ENCODE measurements at places on chromosomes 3 and 15.

GRCh38 chr3:39222939-39223338, 30.5 kb upstream of the XIRP1 start:
- no peak for DNase-seq

- DNase-seq, result no peak
Observed at GRCh38 chr3:134460965-134461364, 24.8 kb downstream of the ANAPC13 start.

GRCh38 chr3:7285505-7285904, 424.6 kb downstream of the GRM7 start:
- no peak for DNase-seq

DNA sequence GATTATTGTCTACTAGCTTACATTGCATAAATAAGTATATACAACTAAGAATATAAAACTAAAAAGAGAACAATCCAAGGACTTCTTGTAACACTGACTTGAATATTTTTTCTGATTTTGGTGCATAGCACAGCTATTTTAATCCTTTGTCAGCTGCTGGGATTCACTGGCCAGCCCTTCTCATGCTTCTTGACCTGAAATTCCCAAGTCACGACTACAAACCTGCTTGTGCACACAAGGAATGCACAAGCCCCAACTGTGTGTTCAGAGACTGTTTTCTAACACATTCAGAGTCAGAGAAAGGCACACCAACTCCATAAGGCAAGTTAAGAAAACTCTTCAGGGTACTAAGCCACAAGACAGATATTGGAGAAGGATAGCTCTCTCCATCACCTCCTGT, 80.9 kb downstream of the TNIK start:
- DNase-seq, result no peak

DNA sequence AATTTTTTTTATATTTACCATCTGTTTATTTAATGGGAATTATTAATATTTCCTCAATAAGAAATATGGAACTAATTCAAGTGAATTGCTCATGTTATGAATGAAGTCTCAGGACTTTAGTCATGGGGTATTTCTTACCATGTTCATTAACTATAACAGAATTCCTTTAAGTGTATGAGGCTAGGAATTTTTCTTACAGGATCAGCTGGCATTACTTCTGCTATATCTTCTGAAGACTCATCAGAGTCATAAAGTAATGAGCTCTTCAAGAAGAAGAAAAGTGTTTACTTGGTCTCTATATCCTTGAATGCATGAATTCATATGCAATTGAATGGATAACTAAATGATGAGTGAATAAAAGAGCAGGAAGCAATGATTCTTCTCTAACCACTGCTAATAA, 486.8 kb upstream of the THBS1 start:
- DNase-seq, result no peak

DNA sequence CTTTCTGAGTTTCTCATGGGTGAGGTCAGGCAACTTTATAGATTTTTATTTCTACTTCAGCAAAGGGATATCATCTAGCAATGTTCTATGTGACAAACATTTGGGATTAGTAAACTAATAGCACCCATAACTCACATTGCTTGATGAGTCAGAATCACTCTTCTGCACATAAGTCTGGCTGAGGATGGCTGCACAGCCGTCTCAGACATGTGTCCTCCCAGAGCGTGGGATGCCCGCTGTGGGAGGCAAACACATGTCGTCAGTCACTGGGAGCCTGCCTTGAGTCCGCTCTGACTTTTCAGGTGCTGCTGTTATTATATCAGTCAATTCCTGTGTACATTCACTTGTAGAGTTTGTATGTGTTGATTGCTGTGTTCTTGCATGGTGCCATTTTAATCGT, 230.7 kb upstream of the TRIM42 start:
- DNase-seq, result no peak

DNA sequence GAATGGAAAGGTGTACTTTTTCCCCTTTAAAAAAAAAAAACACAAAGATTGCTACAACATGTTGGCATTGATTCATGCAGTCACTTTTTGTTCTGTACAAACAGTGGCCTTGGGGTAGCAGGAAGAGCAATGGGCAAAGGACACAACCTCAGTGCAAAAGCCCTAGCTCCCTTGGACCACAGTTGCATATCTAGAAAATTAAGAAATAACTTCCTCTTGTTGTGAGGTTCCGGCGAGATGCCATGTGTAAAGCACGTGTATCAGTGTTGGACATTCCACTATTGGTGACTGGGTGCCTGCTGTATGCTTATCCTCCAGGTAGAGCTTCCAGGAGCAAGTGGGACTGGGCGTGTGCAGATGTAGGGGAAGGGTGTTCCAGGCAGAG, 164.5 kb downstream of the THSD4 start:
- no peak for DNase-seq

DNA sequence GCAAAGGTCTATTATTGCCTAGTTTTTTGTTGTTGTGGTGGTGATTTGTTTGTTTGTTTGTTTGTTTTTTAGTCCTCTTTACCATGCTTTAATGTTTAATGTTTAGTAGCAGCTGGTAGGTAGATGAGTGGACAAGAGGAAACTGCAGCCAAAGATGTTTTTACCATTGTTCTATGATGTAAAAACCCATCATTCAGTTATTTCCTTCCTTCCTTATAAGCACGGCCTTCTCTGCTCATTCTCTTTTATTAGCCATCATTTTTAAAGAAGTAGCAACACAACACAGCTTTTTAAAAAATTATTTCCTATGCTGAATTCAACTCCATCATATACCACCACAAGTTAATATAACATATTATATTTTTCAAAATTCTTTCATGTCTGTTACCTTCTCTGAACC, 58.5 kb upstream of the BOC start:
- no peak for DNase-seq

- no peak for DNase-seq
Observed at GRCh38 chr3:97871801-97872524, 50.2 kb downstream of the CRYBG3 start.

DNA sequence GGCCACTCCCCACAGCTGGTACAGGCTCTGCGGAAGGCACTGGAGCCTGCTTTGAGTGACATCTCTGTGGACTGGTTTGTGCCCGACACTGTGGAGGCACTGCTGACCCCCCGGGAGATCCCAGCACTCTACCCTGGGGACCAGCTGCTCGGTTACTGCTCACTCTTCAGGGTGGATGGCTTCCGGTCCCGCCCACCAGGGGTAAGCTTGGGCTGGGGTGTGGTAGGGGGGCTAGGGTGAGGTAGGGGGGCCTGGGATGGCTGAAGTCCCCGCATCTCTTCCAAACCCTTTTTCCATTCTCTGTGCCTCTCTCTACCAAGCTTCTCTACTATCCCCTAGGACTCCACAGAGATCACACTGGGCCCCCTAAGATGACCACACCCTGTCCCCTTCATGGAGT, 7.8 kb downstream of the VWA5B2 start:
- DNase-seq, result no peak

GRCh38 chr3:39038165-39038564, 13.6 kb downstream of the SCN11A start:
- DNase-seq, result no peak

- DNase-seq, result no peak
Observed at GRCh38 chr3:124347418-124347817, 355.5 kb upstream of the ROPN1 start.

GRCh38 chr15:68666120-68666811, 87.5 kb downstream of the CORO2B start:
- DNase-seq, result peak; percentile 86

- no peak for DNase-seq
Observed at GRCh38 chr3:14431917-14432834, 29.8 kb downstream of the SLC6A6 start.

GRCh38 chr3:14775563-14775962, 43.2 kb upstream of the FGD5 start:
- DNase-seq, result no peak

DNA sequence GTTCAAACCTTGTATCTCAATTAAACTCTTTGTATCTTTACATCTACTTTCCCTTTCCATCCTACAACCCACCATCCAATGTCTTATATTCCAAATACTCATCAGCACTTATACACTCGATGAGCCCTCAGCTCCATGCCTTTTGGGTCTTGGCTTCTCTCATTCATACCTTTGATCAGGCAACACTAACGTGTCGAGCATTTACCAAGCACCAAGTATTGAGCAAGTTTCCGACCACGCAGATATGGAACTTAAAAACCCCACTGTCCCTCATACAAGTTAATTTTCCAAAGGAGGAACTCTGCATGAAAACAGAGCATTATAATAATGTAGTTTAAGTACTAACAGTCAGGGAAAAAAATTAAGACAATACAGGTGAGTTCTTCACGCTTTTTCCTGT, 102.8 kb downstream of the IL1RAP start:
- no peak for DNase-seq

- no peak for DNase-seq
Observed at GRCh38 chr3:196111939-196112386, 30.1 kb upstream of the TFRC start.

DNA sequence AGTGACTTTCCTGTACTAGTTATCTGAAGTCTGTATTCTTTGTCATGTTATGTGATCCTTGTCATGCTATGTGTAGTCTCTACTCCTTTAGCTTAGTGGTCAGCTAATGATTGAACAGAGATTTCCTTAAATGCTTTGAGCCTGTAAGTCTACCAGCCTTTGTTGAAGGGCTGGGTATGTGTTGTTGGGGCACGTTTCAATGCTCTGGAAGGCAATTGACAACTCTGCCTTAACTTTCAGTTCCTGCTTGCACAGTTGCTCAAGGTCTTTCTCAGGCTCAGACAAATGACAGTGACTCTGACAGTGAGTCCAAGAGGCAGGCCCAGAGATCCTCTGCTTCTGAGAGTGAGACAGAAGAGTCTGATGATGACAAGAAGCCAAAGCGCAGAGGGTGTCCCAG, 89.3 kb downstream of the CHD2 start:
- no peak for DNase-seq

DNA sequence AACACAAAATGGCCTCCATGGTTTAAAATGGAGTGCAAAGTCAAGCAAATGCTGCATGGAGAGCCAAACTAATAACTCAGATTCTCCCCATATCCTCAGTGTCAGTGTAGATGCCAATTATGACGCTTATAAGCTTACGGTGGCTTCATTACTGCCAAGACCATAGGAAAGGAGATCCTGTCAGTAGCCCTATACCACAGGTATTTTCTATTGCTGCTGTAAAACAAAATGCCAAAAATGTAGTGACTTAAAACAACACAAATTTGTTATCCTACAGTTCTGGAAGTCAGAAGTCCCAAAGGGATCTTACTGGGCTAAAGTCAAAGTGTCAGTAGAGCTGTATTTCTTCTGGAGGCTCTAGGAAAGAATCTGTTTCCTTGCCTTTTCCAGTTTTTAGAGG, 149.8 kb upstream of the GBE1 start:
- no peak for DNase-seq

GRCh38 chr3:194673761-194674160, 1.8 kb upstream of the LSG1 start:
- no peak for DNase-seq

DNA sequence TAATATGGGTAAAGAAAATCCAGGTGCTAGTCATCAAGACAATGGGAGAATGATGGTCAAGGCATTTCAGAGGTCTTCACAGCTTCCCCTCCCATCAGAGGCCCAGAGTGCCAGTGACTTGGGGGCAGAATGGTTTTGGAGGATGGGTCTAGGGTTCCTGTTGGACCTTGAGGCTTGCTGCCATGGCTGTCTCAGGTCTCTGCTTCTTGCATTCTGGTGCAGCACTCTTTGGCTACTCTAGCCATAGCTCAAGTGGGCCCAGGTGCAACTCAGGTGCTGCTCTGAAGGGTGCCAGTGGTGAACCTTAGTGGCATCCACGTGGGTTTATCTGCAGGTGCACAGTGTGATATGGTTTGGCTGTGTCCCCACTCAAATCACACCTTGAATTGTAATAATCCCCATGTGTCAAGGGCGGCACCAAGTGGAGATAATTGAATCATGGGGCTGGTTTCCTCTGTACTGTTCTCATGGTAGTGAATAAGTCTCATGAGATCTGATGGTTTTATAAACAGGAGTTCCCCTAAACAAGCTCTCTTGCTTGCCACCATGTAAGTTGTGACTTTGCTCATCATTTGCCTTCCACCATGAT, 48.5 kb upstream of the PEX5L start:
- peak; percentile 13 for DNase-seq

DNA sequence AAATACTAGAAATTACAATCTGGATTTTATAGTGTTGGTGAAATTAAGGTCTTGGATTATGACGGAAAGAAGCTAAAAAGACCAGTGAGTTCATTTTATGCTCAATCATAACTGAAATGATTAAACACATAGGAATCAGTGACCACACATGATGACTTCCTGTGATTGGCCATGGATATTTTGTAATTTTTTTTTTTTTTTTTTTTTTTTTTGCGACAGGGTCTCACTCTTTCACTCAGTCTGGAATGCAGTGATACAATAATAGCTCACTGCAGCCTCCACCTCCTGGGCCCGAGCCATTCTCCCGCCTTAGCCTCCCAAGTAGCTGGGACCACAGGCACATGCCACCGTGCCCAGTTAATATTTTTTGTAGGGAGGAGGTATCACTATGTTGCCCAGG, 47.4 kb downstream of the PAQR5 start:
- DNase-seq, result no peak

DNA sequence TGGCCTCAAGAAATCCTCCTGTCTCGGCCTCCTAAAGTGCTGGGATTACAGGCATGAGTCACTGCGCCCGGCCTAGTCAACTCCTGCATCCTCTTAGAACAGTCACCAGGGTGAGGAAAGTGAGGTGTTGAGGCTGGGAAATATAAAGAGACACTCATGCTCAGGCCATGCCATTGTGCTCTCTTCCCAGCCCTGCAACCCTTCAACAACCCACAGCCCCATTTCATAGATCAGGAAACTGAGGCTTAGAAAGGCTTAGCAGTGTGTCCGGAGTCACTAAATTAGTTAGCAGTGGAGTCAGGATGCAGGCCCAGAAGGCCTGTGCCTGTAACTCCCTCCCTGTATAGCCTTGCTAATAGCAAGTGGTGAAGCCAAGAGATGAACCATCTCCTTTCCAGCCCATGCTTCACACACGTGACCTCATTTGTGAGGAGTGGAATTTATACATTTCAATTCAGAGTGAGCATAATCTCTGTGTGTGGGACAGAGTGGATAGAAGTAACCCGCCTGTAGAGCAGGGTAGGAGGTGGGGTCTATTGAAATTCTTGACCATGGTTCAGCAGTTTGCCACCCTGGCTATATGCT, 51.7 kb upstream of the USP3 start:
- DNase-seq, result no peak

- no peak for DNase-seq
Observed at GRCh38 chr3:64019271-64019670, 4.0 kb downstream of the PSMD6 start.

GRCh38 chr3:126519506-126520455, 2.2 kb upstream of the UROC1 start:
- no peak for DNase-seq

DNA sequence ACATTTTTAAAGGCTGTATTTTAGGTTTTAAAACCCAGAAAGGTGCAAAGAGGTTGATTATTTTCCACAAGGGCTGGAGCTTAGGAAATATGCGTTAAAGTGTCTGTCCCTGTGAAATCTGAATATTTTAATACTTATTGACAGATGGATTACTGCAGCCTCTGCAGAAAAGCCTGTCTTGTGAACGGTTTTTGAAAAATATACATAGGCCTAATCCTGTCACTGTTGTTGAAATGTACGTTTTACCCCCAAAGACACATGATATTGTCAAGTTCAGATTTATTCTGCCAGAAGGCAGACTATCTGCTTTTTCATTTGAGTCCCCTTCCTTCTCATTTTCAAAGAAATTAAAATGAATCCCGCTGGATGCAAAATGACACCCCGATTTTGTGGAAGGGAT, 2.2 kb upstream of the BCL6 start:
- DNase-seq, result no peak
